Hepatocyte (in vitro differentiated cells): ENCODE measurements at places on chromosomes 4 and X.

GRCh38 chr4:82713856-82714255 lies 84.7 kb downstream of the SCD5 start:
- DNase-seq, result no peak

DNA sequence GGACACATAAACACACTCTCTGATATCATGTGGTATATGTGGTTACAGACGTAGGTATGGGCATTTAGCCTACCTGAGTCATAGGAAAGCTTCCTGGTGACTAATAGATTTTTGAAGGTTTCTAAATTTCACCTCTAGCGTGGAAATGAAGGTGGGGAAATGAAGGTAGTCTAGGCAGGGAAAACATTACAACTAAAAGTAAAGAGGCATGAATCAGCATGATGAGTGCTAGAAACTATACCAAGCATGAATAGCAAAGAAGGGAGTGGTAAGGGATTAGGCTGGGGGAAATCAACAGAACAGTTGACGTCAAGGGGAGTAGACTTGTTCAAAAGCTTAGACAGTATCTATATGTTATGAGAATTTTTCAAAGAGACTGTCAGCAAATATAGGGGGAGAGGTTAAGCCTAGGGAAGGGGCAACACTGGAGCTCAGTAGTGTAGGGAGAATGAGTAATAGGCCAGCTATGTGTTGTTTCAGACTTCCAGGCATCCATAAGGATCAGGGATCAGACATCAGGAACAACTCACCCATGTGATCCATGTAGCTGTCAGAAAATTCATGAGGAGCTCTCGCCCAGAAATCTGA lies 279.3 kb upstream of the DIPK2B start:
- DNase-seq, result peak; percentile 13

DNA sequence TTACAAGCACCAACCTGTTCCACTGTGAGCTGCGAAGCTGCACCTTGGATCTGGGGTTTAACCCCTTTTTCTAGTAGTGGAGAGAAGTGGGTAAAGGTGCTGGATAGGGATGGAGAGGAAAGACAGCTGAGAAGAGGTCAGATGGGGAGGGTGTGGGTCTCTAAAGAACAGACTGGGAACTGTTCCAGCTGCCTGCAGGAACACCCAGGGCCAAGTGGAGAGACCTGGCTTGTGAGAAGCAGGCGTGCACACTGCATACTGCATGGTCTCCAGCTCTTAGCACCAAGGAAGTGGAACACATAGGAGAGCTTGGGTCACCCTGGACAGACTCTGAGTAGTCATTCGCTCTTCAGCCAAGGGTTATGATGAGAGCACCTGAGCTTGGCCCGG lies 16.1 kb downstream of the BCOR start:
- no peak for DNase-seq

GRCh38 chrX:152806035-152806434 lies 24.5 kb downstream of the CETN2 start:
- no peak for DNase-seq

DNA sequence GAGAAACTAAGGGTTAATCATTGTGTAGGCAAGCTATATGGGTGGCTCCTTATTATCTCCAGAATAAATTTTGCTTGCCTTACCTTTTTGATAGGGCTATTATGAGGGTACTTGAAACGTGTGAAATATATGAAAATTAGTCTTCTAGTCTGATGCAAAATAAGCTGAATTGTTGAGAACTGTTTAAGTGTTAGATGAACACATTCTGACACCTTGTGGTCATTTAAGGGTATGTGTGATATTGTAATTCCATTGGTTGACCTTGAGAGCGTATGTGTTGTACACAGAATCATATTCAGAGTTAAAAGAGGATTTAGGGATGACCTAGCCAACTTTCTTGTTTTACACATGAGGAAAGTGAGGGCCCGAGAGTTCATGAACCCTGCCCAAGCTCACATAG lies 44.6 kb upstream of the LINC00632 start:
- peak; percentile 13 for DNase-seq

GRCh38 chrX:115173181-115173580 lies 16.0 kb upstream of the RBMXL3 start:
- no peak for DNase-seq

DNA sequence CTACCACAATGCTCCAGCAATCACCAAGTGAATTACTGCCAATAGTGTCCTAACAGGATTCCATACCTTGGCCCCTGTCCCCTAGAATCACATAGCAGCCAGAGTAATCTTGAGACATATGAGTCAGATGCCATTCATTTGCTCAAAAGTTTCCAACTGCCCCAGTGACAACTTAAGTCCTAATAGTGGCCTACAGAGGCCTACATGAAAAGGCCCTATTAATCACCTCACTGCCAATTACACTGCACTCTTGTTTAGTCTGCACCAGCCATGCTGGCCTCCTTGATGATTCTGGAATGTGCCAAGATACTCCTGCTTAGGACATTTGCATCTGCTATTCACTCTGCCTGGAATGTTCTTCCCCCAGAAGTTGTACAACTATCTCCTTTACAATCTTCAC lies 130.7 kb downstream of the NR3C2 start:
- no peak for DNase-seq

DNA sequence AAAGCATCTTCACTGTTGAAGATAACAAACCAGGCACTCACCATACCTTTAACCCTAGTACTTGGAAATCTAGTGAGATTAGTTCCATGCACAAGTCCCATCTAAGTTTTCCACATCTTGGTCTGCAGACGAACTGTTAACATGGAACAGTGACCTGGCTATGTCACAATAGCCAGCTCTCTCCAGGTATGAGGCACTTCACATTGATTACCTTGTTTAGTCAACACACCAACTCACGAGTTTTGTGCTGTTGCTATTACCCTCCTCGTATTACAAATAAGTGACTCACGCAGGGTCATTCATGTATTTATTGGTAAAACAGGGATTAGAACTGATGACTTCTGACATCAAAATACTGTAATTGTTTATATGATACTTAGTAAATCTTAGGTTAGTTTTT lies 36.4 kb upstream of the FRAS1 start:
- peak; percentile 24 for DNase-seq

GRCh38 chr4:138728566-138728965 lies 287.0 kb upstream of the NOCT start:
- no peak for DNase-seq

DNA sequence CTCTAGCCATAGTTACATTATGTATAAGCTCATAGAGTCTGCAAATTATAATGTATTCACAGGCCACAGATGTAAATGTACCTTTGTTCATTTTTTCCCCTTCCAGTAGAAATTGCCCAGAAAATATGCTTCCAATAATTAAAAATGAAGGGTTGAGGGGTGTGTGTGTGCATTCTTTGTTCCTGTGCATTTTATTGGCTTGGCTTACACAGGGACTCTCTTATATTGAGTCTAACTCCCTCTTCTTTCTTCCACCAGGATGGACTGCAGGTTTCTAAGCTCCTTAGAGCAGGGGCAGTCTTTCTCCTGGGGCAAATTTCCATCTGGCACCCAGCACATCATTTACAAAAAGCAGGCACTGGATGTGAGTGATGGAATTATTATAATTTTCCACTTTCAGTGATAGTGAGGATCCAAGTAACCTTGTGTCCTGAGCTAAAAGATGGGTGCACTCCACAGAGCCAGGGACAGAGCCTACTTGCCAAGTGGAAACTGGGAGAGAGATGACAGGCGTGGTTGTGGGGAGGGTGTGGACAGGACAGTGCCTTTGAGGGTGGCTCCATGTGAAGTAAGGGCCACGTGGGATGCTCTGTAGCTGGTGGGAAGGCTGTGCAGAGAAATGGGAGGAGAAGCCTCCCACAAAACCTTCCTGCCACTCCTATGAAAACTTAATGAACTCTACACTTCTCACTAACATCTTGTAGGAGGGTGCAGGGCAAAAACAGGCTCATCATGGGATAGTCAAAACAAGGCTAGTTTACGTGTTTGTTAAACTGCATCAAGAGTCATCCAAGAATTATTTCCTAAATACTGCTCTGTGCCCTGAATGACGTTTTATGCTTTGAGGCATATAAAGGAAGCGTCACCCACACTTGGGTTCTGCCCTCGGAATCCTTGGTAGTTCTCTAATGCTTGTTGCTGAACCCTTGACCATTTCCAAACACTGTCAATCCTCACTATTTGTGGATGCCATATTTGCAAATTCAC lies 16.0 kb downstream of the IGFBP7 start:
- no peak for DNase-seq

- DNase-seq, result no peak
These were observed 136.9 kb downstream of the ASMT start for GRCh38 chrX:1751781-1752180.

GRCh38 chrX:112642349-112642748 lies 37.4 kb downstream of the LHFPL1 start:
- peak; percentile 77 for DNase-seq

DNA sequence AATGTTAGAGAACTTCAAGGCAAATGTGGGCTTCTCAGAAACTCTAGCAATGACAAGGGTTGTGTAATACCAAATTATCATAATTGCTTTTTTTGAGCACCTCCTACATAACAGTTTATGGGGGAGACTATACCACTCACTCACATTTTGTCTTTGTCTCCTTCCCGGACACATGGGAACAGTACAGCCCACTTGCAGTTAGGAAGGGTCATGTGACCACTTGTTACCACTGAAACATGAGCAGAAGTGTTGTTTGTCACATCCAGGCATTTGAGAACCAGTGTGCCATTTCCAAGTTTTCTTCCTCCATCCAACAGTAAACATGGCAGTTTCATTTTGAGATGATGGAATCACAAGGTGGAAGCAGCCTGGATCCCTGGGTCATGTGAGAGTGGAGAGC lies 6.9 kb downstream of the MAGEA11 start:
- DNase-seq, result no peak

- no peak for DNase-seq
These were observed 114.0 kb downstream of the STOX2 start for GRCh38 chr4:184019076-184019475.

DNA sequence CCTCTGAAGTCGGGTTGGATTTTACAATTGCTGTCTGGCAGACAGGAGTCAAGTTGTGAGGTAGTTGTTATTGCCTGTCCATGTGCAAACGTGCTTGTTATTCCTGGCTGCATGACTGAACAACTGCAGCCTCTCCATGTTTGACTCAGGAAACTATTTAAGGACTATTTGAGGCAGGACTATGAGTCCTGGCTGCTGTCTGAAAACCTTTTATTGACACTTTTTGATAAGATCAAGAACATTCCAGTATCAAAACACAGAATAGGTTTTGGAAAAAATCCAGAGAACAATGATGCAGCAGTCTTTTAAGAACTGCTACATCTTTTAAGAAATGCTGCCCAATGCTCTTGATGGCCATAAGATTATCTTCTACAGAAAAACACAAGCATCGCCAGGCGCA lies 10.0 kb upstream of the SPRY1 start:
- DNase-seq, result no peak

- DNase-seq, result no peak
These were observed 7.1 kb downstream of the ARHGEF6 start for GRCh38 chrX:136773648-136774047.

DNA sequence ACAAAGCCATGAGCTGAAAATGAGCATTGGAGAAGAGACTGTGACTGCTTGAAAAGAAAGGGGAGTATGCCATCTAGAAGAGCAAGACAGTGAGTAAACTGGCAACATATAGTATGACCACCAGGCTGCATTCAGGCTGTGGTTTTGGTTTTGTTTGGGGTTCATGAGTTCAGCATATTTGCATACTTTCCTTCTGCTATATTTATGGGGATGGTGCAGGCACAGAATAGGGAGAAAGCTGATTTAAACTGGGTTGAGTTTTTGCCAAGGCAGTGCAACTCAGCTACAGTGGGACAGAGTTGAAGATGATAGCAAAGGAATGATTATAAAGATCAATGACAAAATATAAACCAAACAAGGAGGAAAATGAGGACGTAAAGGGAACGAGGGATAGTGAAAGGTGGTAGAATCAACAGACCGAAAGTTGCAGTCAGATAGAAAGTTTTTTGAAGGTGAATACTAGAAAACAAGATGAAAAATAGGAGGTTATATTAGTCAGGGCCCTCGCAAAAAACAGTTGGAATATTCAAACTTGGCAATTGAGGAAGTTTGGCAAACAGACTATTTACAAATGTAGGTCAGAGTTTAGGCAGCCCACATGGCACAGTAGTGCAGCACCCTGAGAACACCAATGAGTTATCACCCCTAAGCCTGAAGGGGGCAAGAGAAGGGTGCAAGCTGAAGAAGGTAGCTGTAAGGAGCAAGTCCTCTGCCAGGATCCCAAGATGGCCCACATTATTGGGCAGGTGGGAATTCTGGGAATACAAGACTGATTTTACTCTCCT lies 114.8 kb upstream of the MAP9 start:
- DNase-seq, result no peak

GRCh38 chr4:33160126-33160525 lies 2440.0 kb downstream of the PCDH7 start:
- peak; percentile 8 for DNase-seq

GRCh38 chr4:94304365-94304971 lies 38.2 kb downstream of the HPGDS start:
- peak; percentile 47 for DNase-seq

DNA sequence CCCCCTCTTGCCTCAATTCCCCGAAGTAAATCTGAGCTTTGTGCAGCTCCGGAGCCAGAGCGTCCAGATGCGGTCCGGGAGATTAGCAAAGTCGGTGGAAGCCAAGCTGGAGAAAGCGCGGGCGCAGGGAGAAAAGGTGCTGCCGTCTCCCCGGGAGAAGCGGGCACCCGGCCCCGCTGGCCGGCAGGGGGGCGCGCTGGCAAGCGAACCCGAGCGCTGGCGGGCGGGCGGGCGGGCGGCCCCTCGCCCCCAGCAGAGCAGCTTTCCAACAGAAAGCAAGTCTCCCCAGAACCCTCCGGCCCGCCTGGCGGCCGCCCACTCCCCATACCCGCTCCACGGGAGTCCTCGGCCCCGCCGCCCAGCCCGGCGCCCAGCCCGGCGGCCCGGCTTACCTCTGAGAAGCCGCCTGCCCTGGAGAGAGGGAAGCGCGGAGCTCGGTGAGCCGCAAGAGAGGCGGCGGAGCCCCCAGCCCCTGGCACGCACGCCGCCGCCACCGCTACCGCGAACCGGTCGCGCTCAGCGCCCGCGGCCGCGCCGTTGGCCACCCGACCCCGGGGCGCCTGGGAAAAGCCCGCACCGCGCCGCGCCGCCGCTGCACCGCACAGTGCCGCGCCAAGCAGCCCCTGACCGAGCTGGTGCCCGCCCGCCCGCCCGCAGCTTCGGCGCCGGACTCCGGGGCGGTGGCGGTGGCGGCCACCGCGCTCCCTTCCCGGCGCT lies 529 bp upstream of the CITED1 start:
- DNase-seq, result no peak

DNA sequence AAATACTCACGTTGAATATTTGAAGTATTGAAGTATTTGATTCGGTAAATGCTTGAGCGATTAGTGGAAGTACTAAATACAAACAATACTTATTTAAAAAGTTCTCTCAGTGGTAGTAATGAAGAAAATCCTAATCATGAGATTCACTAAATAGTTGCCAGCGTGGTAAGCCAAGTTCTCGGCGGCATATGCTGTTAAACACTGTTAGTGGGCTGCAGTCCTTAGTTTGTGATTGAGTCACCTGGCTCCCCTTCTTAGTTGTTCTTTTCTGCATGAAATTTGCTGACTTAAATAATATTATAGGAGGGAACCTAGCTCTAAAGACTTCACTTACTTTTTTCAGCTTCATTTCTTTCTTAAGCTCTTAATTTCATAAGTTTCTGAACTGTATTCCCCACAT lies 51.4 kb downstream of the STIM2 start:
- DNase-seq, result no peak

- DNase-seq, result peak; percentile 37
These were observed 126.0 kb upstream of the CXorf66 start for GRCh38 chrX:140091125-140091886.
